ENCODE measurements at places on chromosomes 1 and 21.

DNA sequence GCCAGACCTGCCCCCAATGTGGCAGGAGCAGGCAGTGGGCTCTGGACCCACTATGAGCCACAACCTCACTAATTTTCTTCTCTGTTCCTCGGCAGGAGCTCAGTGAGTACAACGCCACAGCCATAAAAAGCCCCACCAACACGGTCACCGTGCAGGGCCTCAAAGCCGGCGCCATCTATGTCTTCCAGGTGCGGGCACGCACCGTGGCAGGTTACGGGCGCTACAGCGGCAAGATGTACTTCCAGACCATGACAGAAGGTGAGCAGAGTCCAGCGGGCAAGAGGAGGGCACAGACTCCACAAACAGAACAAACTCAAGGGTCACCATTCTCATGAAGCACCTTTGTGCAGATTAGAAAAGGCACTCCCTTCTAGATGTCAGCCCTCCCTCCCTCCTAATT lies 79.9 kb downstream of the LACTBL1 start:
- no peak for DNase-seq

GRCh38 chr21:16169102-16169511 lies 439.3 kb downstream of the USP25 start:
- no peak for DNase-seq

DNA sequence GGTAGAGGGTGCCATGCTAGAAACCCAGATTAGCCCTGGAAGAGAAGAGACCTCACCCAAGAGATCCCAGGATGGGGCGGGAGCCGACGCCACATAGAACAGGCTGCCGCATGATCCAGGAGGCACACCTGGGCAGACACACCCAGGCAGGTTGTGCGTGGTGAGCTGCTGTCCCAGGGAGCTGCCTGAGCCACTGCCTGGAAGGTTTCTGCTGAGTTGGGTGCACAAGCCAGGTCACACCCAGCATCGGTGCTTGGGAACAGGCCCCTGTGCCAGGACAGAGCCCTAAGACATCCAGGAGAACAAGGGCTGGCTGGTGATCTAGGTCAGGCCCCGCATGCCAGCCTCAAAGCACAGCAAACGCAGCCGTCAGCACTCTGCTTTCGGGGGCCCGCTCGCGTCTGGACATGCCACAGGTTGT lies 40.2 kb downstream of the CTNNBIP1 start:
- DNase-seq: no peak

DNA sequence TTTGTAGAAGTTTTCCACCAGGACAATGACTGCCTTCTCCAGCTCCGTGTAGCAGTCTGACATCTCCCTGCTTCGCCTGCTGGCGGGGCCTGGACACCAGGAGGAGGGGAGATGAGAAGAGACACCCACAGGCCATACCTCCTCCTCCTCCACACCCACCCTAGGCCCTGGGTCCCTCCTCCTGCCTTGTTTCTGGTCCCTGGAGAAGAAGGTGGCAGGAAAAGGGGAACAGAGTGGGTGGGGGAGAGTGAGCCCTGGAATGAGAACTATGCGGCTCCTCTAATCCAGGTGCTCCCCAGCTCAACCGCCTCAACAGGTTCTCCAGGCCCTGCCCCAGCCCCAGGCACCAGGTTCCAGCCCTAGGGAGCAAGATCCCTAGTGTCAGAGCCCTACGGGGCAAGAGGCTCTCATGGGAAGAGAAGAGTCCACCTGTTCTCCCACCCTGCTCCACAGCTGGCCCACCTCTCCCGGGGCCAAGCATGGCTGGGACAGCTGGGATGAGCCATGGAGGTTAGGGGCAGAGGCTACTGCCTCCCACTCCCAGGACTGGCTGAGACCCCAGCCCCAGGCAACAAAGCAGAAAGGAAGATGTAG lies 4.8 kb downstream of the S100A16 start:
- no peak for DNase-seq

DNA sequence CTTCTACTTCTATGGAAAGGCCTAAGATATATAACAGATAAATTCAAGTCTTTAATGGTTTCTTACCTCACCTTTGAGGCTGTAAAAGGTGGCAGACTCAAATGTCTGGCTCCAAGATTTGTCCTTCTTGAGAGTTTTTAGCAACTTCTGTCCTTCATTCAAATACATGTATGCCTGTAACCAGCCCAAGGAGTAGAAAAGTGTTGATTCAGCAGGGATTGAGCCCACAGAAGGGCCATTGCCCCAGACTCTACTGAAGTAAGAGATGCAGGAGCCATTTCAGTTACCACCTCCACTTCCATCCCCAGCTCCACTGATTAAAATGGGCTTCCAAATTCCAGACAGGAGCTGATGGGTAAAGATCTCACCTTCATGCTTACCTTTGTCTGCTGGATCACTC lies 80.0 kb downstream of the ADCY10 start:
- DNase-seq: no peak

- DNase-seq: no peak
Measured at GRCh38 chr1:228105996-228106799, 2.9 kb downstream of the MRPL55 start.

DNA sequence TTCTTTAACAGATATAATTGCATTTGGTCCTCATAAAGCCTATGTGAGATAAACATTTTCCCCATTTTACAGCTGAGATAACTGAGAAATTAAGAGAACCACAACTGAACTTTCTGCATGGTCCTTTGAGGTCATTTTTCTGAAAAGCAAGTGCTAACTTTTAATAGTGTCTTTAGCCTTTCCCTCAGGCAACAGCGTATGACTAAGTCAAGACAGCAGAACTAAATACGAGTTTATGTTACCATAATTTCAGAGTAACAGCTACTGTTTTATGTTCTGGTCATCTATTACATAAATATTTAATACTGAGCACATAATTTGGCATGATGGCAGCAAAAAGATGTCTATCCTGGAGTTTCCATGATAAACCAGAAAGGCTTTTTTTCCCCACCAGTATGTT lies 95.6 kb downstream of the OLFML2B start:
- DNase-seq: no peak

DNA sequence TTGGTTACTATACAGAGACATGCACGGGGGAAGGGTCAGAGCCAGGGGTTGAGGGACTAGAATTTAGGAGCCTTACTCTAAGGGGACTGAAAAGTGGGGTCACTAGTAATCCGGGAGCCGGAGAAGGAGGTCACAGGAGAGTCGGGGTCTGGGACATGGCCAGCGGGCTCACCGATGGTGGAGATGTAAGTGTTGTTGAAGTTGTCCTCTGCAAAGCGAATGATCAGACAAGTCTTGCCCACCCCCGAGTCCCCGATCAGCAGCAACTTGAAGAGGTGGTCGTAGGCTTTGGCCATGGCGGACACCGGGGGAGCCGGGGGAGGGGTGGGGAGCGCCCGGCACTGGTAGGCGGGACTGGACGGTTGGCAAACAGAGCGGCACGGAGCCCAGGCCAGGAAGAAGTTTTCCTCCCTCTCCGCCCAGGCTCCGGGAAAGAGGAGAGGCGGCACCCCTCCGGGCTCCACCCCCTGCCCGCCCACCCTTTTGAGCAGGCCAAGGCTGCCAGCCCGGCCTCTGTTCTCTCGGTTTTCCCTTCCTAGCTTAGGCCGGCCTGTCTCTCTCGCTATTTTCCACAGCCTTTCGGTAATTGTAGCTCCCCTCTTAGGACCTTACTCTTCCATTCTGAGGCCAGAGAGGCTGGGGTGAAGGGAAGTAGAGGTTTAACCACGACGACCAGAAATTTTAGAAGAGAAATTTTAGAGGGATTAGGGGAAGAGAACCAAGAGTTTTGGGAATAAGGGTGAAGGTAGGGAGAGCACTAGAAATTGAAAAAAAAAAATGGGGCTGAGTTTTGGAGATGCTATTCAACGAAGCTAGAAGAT lies at the start of gene RAB13:
RAB13 (minus strand) TSS at position 399 of the 821 bp plus-strand sequence; CDS start at position 296, 103 bp downstream.
- peak; percentile 61 for DNase-seq

DNA sequence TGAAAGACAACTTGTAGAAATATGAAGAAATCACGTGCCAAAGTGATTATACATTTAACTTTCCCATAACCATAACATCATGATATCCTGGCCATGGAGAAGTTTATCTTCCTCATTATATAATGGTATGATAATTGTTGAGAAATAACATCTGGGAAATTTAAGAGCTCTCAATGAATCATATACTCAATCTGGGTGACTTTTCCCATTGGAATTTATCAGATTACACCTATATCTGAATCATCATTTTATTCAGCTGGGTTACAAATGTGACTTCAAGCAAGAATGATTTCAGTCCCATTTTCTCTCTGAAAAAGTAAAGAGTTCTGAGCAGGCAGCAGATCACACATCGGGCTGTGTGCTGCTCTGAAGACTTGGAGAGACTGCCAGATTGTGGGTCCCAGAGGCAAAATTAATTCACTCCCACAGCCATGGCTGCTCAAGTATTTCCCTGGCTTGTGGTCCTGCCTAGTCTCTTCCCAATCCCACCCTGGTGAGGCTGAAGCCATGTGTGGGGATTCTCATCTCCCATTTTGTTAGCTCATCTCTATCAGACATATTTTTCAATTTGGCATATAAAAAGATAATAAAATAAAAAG lies 278.0 kb downstream of the MRPL39 start:
- DNase-seq: no peak

Data from HCT116 (cell line).